ENCODE measurements at places on chromosomes 7 and 10.
A peak's percentile ranks its signal among the peaks of the same experiment; 100 is the strongest.

DNA sequence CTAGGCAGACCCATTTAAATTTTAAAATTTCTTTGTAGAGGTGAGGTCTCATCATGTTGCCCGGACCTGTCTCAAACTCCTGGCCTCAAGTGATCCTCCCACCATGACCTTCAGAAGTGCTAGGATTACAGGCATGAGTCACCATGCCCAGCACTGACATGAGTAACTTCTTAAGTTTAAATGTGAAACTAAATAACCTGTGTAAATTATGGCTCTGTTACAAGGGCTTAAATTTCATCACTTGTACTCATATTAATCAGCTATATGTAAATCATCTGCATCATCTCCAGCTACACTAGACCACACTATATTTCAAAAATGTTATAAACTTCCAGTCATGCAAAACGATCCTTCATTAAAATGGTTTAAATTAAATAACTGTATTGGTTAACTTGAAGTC lies 56.1 kb downstream of the ATAD1 start:
- DNase-seq = no peak

DNA sequence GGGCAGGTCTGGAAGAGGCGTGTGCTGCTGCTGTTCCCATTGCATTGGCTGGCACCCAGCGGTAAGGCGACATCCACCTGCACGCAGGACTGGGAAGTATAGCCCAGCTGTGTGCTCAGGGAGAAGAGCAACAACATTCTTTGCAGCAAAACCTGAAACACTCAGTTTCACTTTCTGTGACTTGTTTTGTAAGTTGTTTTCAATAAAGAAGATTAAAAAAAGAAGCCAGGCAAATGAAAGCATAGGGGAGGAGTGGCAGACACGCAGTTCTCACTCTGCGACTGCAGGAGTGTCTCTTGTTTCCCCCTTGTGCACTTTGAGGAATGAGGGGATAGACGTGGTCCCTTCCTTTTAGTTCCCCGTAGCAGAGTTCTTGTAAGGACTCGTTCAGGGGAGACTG lies 5.8 kb downstream of the FBH1 start:
- no peak for DNase-seq

- no peak for DNase-seq
Observed at GRCh38 chr10:23362069-23362830, 17.7 kb upstream of the C10orf67 start.

GRCh38 chr10:124019886-124020797 lies 73.3 kb downstream of the CHST15 start:
- no peak for DNase-seq

GRCh38 chr10:30529373-30529998 lies 95.5 kb downstream of the MAP3K8 start:
- DNase-seq = peak; percentile 85

DNA sequence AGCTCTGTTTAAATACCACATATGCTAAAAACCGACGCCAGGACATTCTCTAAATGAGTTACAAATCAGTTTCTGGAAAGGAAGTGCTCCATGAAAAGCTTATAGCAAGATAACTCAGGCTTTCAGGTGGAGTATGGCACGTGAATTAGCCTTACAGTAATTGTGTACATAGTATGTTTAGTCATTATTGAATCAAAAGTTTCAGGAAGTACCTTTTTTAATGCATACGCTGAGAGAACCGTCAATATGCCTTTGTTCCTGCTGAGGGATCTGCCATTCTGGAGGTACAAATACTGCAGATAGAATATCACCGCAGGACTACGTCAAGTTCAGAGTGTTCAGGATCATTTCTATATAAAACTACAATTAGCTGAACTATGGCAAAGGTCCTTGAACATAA lies 45.7 kb downstream of the ANKMY2 start:
- DNase-seq = no peak

- no peak for DNase-seq
Observed at GRCh38 chr7:188727-189500, 3.5 kb upstream of the FAM20C start.

DNA sequence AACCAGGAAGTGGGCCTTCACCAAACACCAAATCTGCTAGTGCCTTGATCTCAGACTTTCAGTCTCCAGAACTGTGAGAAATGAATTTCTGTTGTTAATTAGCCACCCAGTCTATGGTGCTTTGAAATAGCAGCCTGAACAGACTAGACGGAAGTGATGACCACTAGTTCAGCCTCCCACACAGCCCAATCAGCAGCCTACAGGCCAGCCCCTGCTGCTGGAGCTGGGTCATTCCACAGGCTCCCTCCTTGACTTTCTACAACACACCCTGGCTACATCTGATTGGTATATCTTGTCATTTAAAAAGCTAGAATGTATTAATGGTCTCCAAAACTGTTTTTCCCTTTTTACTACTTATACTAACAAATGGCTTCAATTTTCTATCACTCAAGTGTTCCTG lies 277.2 kb upstream of the TAC1 start:
- no peak for DNase-seq

DNA sequence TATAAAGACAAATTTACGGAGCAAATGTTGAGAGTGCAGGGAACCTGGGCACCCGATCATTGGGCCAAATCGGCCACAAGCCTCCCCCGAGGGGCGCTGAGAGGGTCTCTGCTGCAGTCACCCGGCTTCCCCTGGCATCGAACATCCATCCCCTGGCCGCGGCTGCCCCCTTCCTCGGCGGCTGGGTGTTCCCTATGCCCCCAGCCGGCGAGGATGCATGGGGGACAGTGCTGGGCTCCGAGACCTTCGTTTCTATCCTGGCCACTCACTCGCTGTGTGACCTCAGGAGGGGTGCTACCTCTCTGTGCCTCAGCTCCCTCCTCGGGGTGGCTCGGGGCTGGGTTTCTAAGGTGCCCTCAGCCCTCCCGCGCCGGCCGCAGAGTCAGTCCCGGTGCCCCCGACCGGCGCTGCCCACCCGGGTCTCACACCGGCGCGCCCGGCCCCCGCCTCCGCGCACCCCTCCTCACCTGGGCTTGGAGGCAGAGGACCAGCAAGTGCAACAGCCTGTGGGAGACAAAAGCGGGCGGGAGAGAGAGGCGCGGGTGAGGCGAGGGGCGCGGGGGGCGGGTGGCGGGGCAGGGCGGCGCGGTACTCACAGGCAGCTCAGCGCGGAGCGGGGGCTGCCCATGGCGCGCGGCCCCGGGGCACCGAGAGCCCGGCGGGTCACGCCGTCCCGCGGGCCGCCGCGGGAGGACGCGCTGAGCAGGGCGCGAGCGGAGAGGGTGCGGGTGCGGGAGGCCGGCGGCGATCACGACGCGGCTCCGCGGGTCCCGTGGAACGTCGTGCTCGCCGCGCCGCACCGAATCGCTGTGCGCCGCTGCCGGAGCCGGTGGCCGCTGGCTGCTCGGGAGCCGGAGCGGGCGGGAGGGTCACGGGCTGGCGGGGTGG lies at the start of gene FGF8:
Gene FGF8 (minus strand): TSS at position 842 of the 888 bp plus-strand sequence. CDS start 214 bp downstream, at position 628.
- DNase-seq = no peak

DNA sequence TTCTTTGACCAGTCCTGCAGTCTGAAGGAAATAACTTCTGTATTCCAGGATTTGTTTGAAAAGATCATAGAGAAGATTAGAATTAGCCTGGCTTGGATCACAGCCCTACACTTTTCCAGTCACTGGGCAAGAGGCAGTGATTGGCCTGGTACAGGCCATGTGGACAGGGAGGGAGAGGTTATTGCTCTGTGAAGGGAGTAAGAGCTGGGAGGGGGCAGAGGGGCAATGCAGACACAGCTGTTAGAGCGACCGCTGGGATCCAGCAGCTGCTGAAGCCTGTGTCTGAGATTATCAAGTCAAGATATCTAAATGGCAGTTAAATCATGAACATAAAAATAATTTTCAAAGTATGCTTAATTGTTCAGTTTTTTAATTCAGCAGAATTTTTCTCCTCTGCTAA lies 257.3 kb downstream of the SDK1 start:
- no peak for DNase-seq

- peak; percentile 72 for DNase-seq
Observed at GRCh38 chr10:62733654-62734293, 70.7 kb upstream of the ADO start.

GRCh38 chr10:86756511-86757112 lies at the start of gene BMPR1A:
TSS of gene BMPR1A (plus strand) at chr10:86756619. CDS start at chr10:86876019, 119,400 bp downstream.
- no peak for DNase-seq

GRCh38 chr7:65230231-65230630 lies 143.4 kb upstream of the ZNF92 start:
- no peak for DNase-seq

DNA sequence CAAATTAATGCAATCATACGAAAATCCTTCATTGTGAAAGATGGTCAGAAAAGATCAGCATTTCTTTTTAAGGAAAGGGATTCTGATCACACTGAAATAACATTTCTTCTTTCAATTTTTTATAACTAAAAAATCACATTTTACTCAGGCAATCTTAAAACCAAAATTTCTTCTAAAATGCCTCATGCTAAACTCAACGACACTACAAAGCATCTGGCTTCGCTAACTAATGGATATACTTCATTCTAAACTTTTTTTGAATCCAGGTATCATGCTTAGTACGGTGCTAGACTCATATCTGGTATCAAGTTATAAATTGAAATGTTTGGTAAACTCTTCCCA lies 100.4 kb downstream of the CUBN start:
- DNase-seq = no peak

DNA sequence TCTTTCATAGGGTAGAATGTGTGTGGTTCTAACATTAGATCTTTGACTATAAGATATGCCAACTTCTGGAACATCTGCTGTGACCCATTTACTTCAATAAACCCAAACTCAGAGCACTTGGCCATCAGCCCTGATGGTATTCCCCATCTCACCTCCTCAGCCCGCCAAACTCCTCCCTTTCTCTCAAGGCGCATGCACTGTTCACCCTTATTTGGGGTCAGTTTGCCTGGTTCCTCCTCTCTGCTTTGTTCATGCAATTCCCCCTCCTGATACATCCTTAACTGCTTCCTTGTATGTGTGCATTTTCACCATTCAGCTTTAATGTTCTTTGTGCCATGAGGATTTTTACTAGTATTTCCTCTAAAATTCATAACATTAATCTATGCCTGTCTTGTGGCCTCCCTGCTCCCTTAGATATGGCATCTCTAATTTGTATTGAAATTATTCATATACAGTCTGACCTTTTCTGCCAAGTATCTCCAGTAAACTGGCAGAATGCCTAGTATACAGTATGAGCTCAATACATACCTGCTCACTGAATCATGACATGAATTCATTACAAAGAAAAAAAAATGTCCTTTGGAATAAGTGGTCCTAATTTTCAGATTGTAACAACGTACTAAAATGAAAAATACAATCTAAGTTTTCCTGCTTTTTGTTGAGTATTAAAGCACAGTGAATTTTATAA lies 336.8 kb upstream of the IGFBP3 start:
- DNase-seq = no peak

DNA sequence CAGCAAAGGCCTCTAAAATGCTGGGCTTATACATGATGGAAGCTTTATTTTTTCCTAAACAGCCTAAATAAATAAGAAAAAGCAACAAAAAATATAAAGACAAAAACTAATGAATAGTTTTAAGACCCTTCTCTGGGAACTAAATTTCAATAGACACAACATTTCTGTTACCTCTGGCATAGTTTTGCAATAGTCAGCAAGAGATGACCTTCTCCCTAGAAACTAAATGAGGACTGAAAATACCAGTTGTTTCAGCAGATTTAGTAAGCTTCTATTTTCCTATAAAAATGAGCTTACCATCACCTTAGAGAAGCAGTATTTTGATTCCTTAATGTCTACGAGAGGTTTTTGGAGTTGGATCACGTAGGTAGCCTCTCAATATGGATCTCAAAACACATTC lies 471.4 kb upstream of the NRP1 start:
- DNase-seq = no peak

- DNase-seq = no peak
Observed at GRCh38 chr7:88628363-88629085, 131.0 kb upstream of the ZNF804B start.

- DNase-seq = no peak
Observed at GRCh38 chr7:17600340-17600752, 301.9 kb downstream of the AHR start.

DNA sequence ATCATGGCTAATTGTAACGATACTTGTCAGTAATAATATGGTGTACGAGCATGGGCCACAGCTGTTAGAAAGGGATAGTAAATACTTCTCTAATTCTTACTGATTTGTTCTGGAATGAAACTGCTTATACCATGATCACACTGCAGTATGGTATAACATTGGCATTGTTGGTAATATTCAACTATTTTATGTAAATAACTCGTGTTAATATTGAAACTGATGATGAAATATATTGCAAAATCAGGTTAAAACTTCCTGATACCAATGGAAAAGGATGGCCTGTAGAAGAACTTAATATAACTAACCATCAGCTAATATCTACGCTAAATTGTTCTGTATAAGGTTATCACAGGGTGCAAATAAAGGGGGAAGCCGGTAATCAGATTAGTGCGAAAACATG lies 10.3 kb downstream of the OR2A14 start:
- DNase-seq = no peak

DNA sequence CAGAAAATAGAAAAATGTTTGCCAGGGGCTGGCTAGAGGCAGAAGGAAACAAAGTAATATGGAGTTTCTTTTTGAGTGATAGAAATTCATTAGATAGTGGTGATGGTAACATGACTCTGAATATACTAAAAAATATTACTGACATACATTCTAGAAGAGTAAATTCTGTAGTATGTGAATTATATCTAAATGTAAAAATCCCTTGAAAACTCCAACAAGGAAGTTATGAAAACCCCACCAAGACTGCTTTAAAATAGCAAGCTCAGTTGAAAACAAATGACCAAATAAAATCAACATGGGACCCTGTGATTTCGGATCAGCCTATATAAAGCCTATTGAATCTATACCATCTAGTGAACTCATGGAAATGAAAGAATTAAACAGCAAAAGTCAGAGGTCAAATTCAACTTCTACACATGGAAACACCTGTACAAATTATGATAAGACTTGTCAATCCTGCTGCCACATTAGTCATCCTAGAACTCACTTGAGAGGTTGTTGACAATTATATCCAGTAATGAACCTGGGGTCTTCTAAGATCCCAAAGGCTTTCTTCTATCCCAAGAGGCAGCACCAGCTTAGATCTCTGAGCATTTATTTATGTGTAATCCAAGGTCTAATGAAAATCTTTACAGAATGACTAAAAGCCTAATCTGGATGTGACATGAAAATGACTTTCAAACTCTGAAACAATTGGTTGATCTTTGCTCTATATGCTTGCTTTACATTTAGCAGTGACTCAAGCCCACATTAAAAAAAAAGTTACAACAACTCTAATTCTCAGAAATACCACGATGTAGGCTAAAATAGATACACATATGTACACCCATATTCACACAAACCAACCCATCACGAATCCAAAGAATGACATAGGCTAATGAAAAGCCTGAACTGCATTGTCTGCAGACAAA lies 59.3 kb downstream of the OSBPL3 start:
- no peak for DNase-seq

DNA sequence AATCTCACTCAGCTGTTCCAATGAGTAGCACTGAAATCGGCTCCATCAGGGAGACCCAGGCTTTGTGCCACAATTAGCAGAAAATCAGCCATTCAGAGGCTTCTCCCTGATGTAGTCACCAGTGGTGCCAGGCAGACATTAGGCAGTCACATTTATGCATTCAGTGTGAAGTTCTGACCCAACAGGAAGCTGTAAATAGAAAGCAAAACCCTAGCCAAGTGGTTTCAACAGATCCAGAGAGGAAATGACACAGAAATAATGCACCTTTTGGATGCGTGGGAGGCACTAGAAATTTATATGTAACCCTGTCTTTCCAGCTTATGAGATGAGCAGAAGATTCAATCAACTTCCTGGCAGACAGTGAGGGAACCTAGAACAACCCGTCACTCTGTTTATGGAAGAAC lies 186.4 kb downstream of the PDE1C start:
- DNase-seq = no peak

GRCh38 chr10:84415539-84416244 lies 87.3 kb downstream of the CCSER2 start:
- DNase-seq = no peak

Measured in activated CD8-positive, alpha-beta memory T cell treated with anti-CD3 and anti-CD28 coated beads for 24 hours (primary cell).